ENCODE measurements at places on chromosomes 13 and 19.

DNA sequence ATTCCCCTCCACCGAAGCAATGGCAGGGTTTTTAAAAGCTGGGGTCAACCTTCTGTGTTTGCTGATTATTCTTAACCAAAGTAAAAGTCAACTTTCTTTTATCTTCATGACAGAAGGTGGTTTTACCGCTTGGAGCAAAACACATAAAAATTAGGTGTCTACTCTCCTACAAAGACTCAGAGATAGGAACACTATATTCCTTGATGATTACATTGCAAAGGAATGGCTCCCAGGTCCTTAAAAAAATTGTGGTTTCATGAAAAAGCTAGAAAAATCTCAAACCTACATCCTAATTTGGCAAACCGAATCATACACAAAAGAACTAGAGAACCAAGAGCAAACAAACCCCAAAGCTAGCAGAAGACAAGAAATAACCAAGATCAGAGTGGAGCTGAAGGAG lies 760.4 kb upstream of the PCDH20 start:
- no peak for DNase-seq

- DNase-seq: no peak
Observed at GRCh38 chr19:1655987-1656608, 3.7 kb upstream of the TCF3 start.

DNA sequence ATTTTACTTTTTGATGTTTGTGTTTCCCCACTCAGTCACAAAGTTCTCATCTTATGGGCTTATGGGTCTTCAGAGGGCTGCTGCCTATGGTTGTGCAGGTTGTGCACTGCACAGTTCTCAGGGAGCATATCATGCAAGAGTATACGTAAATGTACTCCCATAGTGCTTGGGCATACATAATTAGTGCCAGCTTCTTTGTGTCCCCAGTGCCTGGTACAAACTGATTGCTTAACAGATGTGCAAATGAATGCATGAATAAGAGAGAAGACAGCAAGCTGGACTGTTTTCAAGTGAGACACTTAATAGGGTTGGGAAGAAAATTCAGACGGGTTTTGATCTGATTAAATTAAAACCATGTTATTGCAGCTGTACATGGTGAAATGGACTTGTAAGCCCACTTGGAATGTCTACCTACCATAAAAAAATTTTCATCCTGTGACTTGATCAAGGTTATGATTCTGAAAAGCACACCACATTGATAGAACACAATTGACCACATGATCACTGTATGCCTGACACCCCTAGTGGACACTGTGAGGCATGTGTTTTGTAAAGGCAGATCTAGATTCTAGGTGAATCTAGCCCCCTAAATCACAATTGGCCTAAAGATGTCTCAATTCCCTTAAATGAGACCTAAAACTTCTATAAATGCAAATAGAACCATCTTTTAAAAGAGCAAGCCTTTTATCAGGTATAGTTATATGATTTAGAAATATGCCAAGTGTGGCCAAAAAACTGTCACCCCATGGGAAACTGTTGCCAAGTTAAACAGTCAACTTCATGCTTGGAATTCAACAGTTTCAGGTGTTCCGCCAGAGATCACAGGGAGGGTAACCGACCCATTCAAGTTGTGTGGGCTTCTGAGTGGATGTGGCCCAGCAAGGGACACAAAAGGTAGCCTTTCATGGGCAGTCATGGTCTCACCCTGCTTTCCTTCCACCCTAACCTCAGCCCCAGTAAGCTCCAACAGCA lies 27.9 kb downstream of the FAM124A start:
- no peak for DNase-seq

DNA sequence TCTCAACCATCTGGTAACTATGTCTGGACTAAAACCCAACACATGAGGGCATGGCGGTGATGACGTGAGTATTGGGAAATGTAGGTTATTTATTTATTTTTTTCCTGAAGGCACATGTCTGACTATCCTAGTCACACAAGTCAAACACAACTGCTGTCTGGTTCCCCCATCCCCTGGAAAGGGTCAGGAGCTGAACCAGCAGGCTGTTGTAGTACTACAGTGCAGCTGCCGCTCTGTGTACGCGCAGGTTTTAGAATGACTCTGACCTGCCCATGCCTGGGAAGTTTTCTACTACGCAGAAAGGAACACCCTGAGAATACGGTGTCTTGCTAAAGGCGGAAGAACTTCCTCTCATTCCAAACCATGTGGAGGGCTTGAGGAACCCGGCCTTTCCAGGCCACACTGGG lies 1.2 kb downstream of the SLC7A1 start:
- peak; percentile 43 for DNase-seq

GRCh38 chr13:50576156-50576555 lies 267.3 kb downstream of the DLEU7 start:
- no peak for DNase-seq

- no peak for DNase-seq
Observed at GRCh38 chr19:46082728-46083050, 41.8 kb downstream of the IGFL3 start.

DNA sequence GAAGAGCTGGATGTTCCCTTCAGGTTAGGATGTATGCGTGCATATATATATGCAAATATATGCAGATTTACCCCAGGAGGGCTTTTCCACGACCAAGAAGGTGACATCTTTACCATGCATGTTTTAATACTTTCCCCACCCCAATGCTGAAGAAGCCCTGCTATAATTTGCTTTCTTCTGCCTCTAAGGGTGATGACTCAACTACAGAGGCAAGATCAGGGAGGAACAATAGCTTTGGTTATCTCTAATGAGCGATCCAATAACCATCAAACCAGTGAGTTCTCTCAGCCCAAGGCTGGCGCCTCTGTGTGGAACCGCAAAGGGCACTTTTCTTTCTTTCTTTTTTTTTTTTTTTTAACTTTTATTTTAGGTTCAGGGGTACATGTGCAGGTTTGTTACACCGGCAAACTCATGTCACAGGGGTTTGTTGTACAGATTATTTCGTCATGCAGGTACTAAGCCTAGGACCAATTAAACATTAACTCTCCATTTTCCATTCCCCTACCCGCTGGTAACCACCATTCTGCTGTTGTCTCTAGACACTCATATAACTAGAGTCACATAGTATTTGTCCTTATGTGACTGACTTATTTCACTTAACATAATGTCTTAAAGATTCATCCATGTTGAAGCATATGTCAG lies 25.7 kb upstream of the UBE2L5 start:
- DNase-seq: no peak

GRCh38 chr13:46385946-46386345 lies 1.1 kb downstream of the RUBCNL start:
- DNase-seq: no peak

DNA sequence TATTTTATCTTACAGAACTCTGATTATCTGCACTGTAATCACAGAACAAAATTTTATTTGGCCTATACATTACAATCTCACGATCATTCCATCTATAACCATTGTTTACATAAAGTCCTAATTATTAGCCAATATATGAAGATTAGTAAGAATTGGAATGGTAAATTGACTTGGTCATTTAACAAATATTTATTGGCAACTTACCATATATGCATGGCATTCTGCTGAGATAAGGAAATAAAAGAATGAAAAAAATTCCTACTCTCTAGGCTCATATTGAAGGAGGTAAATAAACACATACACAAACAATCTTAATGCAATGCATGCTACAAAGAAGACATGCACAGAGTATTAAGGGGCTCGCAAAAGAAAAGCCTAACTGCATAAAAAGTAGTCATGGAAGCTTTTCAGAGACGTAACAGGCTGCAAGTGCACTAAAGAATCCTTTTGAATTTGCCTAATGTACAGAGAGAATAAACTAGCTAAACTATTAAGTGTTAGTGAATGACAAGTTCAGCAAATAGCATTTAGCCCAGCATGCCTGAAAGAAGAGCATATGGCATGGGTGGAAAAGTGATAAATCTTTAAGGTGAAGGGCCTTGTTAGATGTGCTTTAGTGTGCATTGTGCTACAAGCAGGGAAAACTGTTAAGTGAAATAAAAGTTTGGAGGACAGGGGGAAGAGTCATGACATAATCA lies 1131.1 kb downstream of the PCDH9 start:
- no peak for DNase-seq

GRCh38 chr19:30695171-30695875 lies 323.1 kb downstream of the ZNF536 start:
- no peak for DNase-seq

GRCh38 chr13:50917572-50917971 lies 8.0 kb downstream of the RNASEH2B start:
- no peak for DNase-seq

GRCh38 chr19:55777528-55777927 lies 8.6 kb downstream of the RFPL4AL1 start:
- no peak for DNase-seq

GRCh38 chr19:8393192-8393870 lies 3.2 kb downstream of the RAB11B start:
- DNase-seq: no peak

DNA sequence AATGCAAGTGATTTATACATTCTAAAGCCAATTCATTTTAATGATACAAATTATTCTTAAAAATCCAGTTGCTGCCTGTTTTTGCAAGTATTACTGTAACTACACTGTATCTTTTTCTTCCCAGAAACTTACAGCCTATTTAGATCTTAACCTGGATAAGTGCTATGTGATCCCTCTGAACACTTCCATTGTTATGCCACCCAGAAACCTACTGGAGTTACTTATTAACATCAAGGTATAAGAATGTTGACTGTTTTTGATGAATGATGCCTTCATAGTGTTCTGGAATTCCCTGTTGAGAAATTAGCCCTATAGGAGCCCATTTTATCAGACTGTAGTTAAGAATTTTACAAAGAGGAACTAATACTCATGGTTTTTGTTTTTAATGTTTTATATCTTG lies 25.0 kb downstream of the ITM2B start:
- DNase-seq: no peak

DNA sequence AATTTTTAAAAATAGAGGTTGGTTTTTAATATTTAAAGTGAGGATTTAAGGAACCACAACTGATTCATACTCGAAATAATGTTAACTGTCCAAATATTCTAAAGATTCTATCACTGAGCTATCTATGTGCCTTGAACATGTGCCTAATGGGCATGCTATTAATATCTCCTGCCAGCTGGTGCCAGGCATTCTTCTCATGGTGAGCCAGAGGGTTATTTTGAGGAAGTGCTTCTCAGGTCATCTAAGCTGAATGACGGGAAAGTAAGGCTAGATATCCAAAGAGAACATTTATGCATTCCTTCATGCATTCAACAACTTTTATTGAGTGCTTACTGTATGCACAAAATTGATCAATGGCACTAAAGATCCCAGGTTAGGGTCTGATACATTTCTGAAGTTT lies 138.2 kb downstream of the PIBF1 start:
- no peak for DNase-seq

DNA sequence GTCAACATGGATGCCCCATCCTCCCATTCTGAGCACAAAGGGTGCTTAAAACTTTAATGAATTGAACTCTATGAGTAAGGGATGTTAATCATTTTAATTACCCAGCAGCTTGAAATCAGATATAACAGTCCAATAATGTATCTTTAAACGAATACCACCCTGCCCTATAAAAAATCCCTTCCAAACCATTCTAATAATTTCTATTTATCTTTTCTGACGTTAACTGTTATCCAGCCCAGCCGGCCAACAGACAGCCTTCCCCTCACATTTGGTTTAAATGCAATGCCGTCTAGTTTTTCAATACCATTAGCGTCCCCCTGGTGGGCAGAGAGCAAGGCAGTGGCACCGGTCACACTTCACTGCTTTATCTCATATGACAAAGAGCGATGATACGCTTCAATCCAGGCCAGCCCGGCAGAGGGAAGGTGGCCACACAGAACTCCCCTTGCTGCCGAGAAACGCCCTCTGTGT lies 402.2 kb upstream of the ZNF507 start:
- no peak for DNase-seq

- no peak for DNase-seq
Observed at GRCh38 chr13:101792189-101792588, 339.7 kb downstream of the ITGBL1 start.

GRCh38 chr13:29101409-29101808 lies 281.3 kb downstream of the MTUS2 start:
- DNase-seq: no peak

- DNase-seq: no peak
Observed at GRCh38 chr19:15358918-15359317, 20.7 kb downstream of the AKAP8 start.

DNA sequence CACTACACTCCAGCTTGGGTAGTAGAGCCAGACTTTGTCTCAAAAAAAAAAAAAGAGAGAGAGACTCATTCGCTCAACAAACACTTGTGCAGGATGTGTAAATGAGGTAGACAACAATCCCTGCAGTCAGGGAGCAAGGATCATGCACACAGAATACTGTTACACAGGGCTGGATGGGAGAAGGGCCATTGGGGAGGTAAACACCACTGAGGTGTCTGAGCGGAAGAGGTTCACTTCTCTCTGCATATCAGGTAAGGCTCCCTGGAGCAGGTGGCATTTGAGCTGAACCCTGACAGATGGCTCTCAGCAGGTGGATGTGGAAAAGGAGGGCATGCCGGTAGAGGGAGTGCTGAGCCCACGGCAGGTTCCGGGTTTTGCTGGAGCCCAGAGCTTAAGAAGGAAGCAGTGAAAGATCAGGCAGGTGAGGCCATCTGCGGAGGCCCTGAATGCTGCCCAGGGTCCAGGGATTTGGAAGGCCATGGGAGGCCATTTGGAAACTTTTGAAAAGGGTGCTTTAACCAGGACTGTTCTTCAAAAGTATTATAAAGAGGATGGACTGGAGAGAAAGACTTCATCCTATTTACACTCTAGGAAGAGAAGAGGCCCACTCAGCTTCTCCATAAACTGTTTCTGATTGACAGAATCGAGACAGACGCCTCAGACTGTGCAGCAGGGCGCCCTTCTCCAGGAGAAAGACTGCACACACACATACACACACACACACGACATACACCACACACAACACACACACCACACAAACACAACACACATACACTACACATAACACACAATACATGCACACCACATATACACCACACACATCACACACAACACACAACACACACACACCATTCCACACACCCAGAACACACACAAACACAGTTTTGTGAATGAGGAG lies 199.4 kb downstream of the USP12 start:
- DNase-seq: peak; percentile 19
